ENCODE measurements at places on chromosomes 13 and 19.

DNA sequence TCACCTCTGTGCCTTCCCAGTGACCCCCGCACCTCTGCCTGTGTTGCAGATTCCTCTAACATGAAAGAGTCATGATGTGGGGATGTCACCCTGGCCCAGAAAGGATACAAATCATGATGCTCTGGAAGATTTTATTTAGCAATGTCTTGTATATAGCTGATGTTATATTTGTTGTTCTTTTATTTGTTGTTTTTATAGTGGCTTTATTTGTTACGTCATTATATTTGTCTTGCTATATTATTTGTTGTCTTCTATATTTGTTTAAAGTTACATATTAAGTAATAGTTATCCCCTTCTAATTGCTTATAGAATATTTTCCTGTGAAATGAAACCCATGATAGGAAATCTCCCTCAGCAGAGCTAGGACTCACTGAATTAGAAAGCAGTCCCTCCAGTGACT is 1149.2 kb downstream of the UQCRFS1 start:
- no peak for DNase-seq

- DNase-seq = no peak
Observed at GRCh38 chr13:60273971-60274527, 110.3 kb upstream of the DIAPH3 start.

GRCh38 chr19:47155148-47155547 is 24.5 kb downstream of the SAE1 start:
- no peak for DNase-seq

- no peak for DNase-seq
Observed at GRCh38 chr13:110311443-110312338, 4.6 kb downstream of the COL4A2 start.

DNA sequence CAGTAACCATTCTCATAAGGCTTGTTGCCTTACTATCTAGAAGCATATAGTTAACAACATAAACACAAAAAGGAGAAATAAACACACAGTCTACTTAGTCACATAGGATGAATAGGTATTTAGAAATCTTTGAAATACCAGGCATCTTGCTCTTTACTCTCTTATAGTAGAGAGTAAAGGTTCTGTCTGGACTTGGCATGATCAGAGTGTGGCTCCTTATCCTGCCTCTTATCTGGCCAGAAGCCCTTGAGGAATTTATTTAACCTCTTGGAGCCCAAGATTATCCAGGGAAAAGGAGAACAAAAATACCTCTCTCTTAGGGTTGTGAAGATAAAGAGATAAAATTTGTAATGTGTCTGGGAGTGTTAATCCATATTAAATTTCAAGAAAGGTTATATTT is 100.2 kb upstream of the MBNL2 start:
- no peak for DNase-seq
